Activated CD8-positive, alpha-beta memory T cell treated with anti-CD3 and anti-CD28 coated beads for 36 hours (primary cell): ENCODE measurements at places on chromosomes 2 and 18. TPM values are rescaled to one million over a fixed set of nuclear protein-coding genes. Genes with fewer than 3 reads are reported as not detected.

Gene PDCL3
- total RNA-seq, result 43.0 TPM

Gene RAB27B
- total RNA-seq, result 0.19 TPM

Gene VAMP8
- total RNA-seq, result 86.8 TPM

Gene GKN1
- total RNA-seq, result not detected

Gene PSMA8
- total RNA-seq, result 1.7 TPM

Gene AMER3
- total RNA-seq, result not detected

Gene RTP5
- 0.11 TPM for total RNA-seq

Gene OBSL1
- total RNA-seq, result 0.99 TPM

Gene DCDC2C
- total RNA-seq, result not detected

Gene RNF125
- 23.6 TPM for total RNA-seq

Gene VWA3B
- not detected for total RNA-seq

Gene SPC25
- total RNA-seq, result 29.0 TPM

Gene DOK6
- total RNA-seq, result not detected
